Germinal center (tissue), 1 donor: ENCODE measurements at places on chromosomes 3 and 15.

GRCh38 chr3:188647237-188647636, 493.3 kb downstream of the LPP start:
- no peak for DNase-seq

- DNase-seq = no peak
Measured at GRCh38 chr15:58627701-58628100, 121.8 kb downstream of the ADAM10 start.

- no peak for DNase-seq
Measured at GRCh38 chr3:89314454-89315098, 207.2 kb downstream of the EPHA3 start.

GRCh38 chr3:24853685-24854490, 359.2 kb upstream of the THRB start:
- no peak for DNase-seq

DNA sequence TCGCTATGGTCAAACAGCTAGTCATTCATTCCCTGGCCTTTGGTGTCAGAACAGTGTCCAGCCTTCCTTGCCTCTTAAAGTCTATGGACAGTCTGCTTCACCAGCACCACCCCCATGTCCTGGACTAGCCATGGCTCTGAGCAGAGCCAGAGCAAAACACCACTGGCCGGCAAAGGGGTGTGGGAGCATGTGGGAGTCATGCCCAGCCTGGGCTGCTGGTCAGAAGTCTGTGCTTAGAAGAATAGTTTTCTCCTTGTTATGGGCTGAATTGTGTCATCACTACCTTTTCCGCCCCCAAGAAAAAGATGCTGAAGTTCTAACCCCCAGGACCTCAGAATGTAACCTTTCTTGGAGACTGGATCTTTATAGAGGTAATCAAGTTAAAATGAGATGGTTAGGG, 132.9 kb upstream of the LPP start:
- DNase-seq = no peak

- no peak for DNase-seq
Measured at GRCh38 chr3:77606372-77606771, 566.5 kb downstream of the ROBO2 start.

DNA sequence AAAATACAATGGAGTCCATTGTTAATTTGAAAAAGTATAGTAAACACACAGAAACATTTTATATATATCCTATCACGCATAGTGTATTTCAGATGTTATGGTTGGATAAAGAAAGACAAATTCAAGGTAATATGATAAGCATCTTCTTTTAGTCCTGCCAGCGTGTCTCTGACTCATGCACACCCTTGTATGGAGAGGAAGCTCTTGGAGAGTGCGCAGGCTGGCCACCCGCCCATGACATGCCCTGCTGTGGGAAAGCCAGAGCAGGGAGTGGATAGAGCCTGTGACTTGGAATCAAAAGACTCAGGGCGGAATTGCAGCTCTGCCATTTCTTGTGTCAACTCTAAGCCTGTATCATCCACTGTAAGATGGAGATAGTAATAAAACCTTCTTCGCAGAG, 23.0 kb upstream of the COPG1 start:
- no peak for DNase-seq

DNA sequence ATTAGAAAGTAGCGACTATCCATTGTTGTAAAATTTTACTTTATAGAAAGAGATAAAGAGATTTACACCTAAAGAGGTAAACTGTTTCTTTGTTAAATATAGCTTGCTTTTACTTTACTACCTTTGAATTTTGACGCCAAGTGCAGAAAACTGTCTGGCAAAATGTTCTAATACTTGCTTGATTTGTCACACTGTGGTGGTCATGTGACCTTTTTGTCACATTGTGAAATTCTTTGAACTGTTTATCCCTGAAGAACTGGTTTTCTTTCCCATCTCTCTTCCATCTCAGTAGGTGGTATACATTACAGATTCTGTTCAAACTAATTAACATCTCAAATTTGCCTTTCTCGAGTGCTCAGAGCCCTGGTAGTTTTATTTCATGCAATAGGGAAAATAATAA, 327.4 kb downstream of the NAALADL2 start:
- DNase-seq = no peak

GRCh38 chr15:57752436-57752835, 45.9 kb downstream of the POLR2M start:
- no peak for DNase-seq

DNA sequence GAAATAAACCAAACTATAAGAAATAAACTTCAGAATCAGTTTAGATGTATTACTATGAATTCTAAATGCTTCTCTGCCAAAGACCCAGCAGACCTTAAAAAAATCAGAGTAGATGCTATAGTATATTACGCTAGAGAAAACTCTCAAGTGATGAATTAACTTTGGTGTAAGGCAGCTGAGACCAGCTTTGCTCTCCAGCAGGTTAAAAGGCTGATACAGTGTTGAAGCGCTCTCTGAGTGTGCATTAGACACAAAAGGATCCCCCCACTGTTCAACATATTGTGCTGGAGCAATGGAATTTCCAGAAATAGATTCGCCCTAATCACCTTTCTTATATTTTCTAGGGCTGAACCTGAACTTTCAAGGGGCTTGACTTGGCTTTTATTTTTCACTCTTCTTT, 190.0 kb downstream of the EFHB start:
- no peak for DNase-seq

GRCh38 chr15:34472947-34473346, 35.3 kb upstream of the GOLGA8A start:
- DNase-seq = no peak

DNA sequence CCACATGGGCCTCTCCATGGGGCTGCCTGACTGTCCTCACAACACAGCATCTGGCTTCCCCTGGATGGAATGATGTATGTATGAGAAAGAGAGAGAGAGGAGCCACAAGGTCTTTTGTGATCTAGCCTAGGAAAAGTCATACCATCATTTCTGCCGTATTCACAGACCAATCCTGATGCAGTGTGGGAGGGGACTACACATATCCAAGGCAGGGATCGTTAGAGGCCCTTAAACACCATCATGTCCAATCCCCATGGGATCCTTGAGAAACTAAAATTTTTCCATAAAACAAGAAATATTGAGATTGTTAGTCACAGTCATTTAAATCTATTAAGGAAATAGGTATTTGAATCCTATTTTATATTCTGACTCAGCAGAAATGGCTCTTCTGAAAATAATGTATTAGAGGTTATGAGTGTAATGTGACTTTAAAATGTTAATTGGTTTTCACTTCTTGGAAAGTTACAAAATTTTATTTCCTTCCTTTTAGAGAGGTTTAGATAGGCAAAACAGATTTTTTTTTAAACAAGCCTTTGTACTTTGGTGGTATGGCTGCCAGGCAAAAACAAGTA, 65.1 kb upstream of the TSC22D2 start:
- no peak for DNase-seq

DNA sequence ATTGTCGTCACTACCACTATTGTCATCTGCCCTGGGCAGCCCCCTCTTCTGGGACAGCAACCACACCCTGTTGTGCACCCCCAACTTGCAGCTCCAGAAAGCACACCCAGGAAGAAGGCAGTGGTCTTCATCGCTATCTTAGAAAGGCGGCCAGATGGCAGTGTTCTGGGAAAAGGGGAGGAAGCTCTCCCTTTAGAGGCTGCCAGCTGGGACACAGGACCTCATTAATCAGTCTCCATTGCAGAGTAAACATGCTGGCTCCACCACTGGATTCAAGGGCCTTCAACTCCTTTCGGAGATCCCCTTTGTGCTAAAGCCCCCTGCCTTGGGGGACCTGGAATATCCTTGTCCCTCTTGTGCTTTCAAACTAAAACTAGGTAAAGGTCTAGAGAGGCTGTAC, 199.3 kb upstream of the LINGO1 start:
- no peak for DNase-seq

DNA sequence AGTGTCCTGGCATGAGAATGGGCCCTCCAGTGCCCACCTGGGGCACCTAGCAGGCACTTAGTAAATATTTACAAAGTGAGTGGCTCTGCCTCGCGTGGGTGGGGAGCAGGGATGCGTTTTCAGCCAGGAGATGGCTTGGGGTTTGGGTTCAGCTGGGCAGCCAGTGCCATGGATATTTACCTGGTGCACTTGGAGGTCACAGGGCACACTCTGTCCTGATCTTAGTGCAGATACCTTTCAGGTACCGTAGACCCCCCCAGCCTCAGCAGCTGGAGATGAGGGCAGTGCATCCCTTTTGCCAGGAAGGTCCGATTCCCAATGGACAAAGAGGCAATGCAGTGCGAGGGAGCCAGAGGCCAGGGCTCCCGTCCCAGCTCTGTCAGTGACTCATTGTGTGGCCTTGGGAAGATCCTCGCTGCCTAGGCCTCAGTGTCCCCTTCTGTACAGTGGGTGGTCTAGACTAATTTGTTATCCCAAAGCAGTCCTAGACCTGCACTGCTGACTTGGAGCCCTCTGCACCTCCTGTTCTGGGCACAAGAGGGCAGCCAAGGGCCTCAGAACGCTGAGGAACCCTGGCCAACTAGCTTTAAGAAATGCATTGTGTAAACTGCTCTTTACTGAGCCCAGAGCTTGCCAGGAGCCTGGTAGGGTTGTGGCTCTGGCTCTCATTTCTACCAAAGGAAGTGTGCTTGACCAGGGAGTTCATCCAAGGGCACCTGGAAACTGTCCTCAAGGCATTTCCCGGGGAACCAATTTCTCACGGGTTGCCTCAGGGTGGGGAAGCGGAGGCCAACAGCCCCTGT, 16.0 kb downstream of the HDAC11 start:
- DNase-seq = peak; percentile 45

- DNase-seq = no peak
Measured at GRCh38 chr15:53586799-53587198, 172.7 kb downstream of the WDR72 start.

- DNase-seq = no peak
Measured at GRCh38 chr3:100759950-100760349, 50.7 kb downstream of the TFG start.

DNA sequence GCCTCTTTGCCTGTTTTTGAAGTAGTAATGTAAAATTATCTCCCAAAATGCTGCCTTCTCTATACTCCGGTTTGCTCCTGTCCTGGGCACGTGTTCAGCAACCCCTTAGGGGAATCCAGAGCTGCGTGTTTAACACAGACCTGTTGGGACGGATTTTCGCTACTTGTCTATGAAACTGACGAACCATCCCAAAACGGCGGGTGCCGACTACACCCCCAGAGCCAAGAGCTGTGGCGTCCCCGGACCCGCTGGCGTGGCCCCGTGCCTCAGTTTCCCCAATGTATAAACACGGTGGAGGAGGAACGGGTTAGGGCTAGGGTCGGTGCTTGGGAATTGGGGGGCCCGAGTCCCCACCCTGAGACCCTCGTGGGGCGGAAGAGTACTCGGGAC, 473 bp downstream of the FHIT start:
- peak; percentile 13 for DNase-seq

DNA sequence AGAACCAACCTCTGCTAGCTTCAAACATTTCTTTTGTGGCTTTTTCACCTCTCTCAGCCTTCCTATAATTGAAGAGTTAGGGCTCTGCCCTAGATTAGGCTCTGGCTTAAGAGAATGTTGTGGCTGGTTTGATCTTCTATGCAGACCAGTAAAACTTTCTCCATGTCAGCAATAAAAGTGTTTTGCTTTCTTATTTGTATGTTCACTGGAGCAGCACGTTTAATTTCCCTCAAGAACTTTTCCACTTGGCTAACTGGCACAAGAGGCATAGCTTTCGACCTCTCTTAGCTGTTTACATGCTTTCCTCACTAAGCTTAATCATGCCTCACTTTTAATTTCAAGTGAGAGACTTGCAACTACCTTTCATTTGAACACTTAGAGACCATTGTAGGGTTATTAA, 964.7 kb downstream of the ROBO2 start:
- no peak for DNase-seq

- no peak for DNase-seq
Measured at GRCh38 chr3:54917862-54918261, 10.0 kb downstream of the LRTM1 start.

DNA sequence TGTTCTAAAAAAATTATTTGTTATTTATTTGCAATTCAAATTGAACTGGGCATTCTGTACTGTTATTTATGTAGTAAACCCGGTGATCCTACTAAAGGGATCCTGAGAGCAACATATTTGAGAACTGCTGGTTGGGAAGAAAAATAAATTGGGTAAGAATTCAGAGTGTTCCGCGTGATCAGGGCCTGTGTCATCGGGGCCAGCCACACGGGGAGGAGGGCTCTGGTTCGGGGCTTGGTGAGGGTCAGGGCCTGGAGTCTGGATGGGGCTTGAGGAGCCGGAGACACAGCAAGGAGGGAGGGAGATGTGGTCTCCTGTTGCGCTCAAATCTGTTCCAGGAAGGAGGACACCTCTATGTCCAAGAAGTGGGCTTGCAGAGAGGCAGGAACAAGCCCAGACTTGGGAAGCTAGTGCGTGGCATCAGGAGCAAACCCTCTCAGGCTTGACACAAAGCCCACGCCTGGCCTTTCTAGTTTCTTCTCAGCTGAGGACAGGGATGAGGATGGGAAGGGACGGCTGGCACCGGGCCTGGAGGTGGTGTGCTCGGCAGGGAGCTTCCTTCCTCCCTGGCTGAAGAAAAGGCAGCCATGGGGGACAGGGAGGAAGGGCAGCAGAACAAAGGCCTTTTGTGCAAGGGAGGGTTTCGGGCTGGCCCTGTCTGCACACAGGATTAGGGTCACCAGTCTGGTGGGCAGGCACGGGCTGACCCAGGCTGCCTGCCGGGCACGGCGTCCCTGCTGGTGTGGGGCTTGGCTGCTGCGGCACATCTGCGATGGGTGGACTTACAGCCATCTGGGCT, 22.9 kb upstream of the FBLN2 start:
- no peak for DNase-seq

- no peak for DNase-seq
Measured at GRCh38 chr15:91491101-91491950, 362.2 kb upstream of the SLCO3A1 start.

GRCh38 chr3:150912501-150912900, 7.3 kb upstream of the MINDY4B start:
- no peak for DNase-seq

DNA sequence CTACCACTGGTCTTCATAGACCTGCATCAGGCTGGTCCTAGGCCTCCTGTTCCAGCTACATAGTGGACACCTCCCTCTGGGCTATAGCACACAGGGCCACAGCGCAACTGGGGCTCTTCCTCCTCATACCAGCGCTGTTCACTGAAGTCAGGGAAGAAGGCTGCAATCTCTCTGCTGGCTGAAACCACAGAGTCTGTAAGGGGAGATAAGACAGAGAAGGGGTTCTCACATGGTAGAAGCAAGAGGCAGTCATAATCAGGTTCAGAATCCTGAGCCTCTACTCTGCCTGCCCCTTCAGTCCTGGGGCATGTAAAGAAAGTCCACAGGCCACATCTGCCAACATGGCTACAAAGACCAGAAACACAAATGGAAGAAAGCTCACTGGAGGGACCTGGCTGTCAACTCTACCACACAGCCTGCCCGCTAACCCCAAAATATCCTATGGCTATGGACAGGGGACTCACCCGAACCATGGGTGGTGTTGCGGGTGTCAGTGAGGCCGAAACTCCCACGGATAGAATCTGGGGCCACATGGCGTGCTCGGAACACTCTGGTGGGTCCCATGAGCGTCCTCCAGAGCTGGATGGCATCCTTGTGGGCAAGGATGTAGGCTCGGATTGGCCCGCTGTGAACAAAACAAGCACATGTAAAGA, 38.7 kb downstream of the SPINK8 start:
- no peak for DNase-seq
